ENCODE measurements at places on chromosomes 6 and 20. TPM values are rescaled to one million over a fixed set of nuclear protein-coding genes. Genes with fewer than 3 reads are reported as not detected.

CD83 gene
- total RNA-seq = 1.9 TPM

SLC13A3 gene
- 0.12 TPM for total RNA-seq

RAB32 gene
- 34.3 TPM for total RNA-seq

COL19A1 gene
- total RNA-seq = not detected

OPN5 gene
- not detected for total RNA-seq

BTN1A1 gene
- not detected for total RNA-seq

ACTL10 gene
- 0.05 TPM for total RNA-seq

MYB gene
- total RNA-seq = 1.0 TPM

TMEM200A gene
- 0.08 TPM for total RNA-seq

JPH2 gene
- 1.2 TPM for total RNA-seq

RPP21 gene
- total RNA-seq = 64.6 TPM

GSTA2 gene
- total RNA-seq = 0.06 TPM

MPIG6B gene
- not detected for total RNA-seq

GLP1R gene
- total RNA-seq = not detected
